ENCODE measurements at places on chromosomes 6 and 20.

DNA sequence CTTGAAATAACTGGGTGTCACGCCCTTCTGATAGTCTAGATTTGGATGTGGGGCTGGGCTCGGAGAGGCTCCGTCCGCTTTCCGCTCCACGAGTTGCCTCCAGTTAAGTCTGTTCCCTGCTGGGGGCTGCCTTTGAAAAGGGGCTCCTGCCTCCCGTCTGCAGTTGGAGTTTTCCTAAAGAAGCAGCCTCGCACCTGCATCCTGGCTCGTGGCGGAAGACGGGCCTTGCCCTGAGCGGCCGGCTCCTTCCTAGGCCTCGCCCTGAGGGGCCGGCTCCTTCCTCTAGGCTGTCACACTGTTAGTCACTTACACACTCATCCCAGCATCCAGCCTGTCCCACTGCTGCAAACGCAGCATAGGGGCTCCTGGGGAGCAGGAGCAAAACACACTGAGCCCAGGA lies 74.4 kb downstream of the SMOC2 start:
- no peak for DNase-seq

- DNase-seq: no peak
These were observed 40.7 kb upstream of the DSP start for GRCh38 chr6:7500752-7501282.

DNA sequence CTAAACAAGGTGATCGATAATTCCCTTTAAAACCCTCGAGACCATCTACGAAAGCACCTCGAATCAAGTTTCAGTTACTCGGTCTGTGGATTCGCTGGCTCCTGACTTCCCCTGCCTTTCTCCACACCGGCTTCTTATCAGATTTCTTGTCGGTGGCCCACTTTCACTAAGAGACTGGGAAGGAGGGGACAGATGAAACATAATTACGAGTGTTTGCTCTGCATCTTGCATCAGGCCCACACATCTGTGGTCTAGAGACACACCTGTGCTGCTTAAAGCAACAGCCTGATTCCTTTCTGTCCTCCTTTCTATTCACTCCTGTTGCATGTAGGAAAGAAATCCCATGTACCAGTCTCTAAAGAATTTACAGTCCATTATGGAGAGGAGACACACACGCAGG lies 37.7 kb downstream of the INSM1 start:
- no peak for DNase-seq

- DNase-seq: no peak
These were observed 668.9 kb upstream of the CITED2 start for GRCh38 chr6:140043357-140043756.

DNA sequence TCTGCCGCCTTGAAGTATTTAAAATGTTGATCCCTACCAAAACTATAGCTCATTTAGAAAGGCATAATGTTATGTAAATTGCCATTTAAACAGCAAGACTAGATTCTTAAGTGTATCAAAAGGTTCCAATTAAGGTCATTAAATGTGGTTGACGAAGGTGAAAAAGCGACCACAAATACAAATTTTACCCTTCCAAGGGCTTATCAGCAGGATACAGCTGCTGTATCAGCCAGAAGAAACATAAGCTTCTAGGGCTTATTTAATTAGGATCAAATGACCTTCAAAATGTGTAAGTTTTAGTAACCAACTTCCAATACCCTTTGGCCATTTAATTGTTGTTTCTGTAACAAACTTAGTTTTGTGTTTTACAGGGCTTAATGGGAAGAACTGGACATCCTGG lies 139.9 kb downstream of the COL9A1 start:
- no peak for DNase-seq

GRCh38 chr6:70080443-70081070 lies 214.2 kb downstream of the COL19A1 start:
- DNase-seq: no peak

Measured in KG1 (cell line).